IMR-90 (cell line): ENCODE measurements at places on chromosomes 3 and 15. TPM values are rescaled to one million over a fixed set of nuclear protein-coding genes. Genes with fewer than 3 reads are reported as not detected.

DNA sequence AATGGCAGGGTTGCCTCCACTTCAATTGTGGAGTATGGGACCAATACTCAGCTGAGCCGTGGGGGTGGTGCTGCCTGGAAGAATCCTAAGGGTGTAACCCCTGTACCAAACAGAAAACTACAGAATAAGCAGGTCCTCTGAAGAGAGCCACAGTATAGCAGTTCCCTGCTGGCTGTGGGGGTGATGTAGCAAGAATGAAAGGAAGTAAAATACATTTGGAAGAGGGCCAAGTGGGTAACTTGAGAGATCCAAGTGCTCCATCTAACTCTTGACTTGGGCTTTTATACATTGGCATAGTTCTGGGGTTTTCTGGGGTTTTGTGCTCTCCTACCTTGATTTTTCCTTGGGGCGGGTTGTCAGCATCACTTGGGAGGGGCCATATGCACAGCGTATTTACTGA lies 341.4 kb downstream of the OTOL1 start:
- no peak for DNase-seq

DNA sequence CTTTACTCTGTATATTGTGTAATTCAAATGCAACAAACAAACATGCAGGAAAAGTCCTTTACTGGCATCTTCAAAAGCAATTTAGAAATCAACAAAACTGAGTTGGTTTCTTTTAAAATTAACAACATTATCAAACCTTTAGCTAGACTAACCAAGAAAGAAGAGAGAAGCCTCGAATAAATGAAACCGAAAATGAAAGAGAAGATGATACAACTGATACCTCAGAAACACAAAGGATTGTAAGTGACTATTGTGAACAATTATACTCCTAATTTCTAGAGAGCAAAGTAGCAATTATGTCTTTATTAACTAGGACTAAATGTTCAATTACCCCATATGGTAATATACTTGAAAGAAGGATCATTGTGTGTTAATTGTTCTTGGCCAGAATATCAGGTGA lies 49.2 kb upstream of the P3H2 start:
- no peak for DNase-seq

DNA sequence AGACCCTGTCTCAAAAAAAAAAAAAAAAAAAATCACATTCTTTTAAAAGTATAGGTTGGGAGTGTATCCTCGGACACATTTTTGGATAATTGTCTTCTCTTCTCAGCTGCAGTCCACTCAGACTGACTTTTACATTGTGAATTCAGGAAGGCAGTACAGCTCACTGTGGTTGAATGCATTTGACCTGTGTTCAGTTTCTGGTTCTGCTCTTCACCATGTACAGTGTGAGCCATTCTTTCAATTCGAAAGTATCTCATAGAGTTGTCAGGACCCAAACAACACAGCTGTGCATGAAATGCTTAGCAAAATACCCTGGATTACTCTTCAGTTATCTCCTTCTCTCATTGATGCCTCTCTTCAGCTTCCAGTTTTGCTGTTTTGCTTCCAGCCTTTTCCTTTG lies 5.0 kb downstream of the CMTM8 start:
- no peak for DNase-seq

GRCh38 chr3:77329116-77329515 lies 289.2 kb downstream of the ROBO2 start:
- DNase-seq = no peak

GRCh38 chr3:64266983-64267382 lies 41.7 kb upstream of the PRICKLE2 start:
- no peak for DNase-seq

DNA sequence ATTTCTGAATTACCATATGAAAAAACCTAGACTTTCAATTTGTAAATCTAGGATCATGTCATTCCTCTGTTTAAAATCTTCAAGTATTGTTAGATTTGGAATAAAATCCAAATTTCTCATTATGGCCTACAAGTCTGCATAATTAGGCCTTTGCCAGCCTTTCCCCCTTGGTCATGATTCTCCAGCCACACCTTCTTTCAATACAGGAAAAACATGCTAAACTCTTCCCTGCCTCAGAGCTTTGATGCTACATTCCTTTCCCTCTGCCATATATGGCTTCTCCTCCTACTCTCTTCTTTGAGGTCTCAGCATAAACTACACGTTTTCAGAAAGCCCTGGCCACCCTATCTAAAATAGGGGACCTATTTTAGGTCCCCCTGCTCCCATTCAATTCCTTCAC lies 48.5 kb downstream of the TM6SF1 start:
- no peak for DNase-seq

DNA sequence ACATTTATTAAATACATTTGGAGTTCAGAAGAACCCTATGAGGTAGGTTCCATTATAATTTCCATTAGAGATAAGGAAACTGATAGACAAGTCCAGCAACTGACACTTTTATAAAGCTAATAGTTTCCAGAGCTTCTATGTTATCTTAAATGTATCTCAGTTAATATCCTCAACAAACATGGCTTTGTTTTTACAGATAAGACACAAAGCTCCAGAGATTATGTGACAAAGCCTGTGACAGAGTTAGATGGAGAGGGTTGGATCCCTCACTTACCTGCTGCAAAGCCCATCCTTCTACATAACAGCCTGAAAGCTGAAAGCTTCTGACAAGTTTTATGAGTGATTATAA lies 473 bp upstream of the COMMD2 start:
- no peak for DNase-seq

DNA sequence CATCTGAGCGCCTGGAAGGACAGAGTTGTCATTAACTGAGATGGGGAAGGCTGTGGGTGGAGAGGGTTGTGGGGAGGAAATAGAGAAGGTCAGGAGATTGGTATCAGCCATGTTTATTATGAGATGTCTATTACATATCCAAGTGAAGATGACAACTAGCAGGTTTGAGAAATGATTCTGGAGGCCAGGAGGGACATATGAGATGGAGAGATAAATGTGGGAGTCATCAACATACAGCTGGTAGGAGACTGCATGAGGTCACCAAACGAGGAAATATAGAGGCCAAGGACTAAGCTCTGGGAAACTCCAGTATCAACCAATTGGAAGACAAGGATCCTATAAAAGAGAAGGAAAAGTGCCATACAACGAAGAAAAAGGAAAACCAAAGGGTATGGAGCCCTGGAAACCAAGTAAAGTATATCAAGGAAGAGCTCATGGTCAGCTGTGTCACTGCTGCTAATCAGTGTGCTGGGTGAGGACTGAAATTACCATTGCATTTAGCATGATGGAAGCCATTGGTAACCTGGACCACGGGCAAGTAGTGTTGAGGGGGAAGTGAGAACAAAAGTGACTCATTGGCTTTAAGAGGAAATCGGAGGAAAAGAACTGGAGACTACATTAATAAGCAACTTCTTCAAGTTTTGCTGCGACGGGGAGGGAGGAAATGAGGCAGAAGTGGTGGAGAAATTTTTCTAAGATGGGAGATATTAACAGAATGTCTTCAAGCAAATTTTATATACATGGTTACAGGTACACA lies 14.0 kb upstream of the UACA start:
- no peak for DNase-seq

GRCh38 chr3:52331091-52331490 lies 15.0 kb downstream of the DNAH1 start:
- no peak for DNase-seq

DNA sequence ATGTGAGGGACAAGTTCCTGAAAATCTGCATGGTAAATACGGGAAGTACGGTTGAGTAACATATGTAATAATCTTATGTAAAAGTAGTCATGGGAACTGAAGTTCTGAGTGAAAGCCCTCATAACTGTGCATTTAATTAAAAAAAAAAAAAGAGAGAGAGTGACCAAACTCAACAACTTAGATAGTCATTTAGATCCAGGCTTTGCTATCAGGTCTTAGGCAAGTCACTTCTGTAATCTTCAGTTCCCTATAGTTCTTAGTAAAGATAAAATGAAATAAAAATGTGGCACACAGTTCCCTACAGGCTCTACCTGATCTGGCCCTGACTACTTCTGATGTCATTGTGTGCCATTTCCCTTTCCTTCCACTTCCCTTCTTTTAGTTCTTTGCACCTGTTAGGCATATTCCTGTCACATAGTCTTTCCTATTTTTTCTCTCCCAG lies 15.0 kb downstream of the RNF111 start:
- DNase-seq = no peak

DNA sequence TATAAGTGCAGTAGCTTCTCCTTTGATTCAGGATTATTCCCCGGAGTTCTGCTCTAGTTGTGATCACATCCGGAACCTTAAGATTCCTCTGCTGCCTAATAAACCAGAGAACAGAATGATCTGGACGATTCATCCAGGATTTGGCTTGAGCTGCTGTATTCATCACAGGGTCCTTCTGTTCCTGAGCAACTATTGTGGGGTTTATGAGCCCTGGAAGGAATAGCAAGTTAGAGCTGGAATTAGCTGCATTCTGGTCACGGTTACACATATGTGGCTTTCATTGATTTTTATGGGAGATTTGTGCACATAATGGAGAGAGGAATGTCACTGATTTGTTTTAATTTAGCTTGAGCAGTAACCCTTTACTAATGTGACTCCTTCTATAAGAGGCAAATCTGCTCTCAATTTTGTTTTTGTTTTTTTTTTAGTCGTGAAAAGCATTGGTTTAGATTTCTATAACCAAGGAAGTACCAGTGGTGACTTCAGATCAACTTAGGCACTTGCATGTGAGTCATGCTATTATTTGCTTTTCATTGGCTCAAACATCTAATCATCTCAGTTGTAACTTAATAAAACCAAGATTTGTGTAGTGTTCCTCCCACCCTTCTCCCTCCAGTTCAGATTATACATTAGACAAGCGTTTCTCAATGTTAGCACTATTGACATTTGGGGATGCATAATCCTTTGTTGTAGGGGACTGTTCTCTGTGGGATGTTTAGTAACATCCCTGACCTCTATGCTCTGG lies 148.5 kb downstream of the OTOL1 start:
- DNase-seq = no peak

DNA sequence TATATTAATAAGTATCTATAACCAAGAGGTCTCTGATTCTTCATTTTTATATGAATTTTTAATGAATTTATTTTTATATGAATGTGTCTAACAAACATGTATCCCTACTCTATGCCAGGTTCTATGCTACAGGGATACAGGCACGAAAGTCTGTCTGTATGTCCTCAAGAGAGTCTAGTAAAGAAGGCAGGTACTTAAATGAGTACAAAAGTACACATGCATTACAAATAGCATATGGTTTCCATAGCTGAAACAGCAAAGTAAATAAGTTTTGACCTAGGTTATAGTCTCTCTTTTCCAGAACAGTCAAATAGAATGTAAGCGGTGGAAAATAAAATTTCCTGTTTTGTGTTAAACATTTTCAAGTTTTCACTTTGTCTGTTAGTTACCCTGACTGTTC lies 13.3 kb upstream of the ABHD10 start:
- DNase-seq = no peak

DNA sequence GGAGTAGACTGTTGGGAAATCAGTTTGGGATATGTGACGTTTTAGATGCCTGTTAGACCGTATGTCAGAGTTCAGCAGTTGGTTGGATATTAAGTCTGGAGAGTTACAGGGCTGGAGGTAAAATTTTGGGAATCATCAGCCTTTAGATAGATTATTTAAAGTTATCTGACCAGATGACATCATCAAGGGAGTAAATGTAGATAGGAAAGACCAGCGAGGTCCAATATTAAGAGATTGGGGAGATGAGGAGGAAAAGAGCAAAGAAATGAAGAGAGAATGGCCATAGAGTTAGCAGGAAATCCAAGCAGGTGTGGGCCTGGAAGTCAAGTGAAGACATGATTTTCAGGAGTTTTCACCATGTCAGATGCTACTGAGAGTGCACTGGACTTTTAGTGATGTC lies 3.1 kb downstream of the NDUFB4 start:
- DNase-seq = no peak

- DNase-seq = no peak
Measured at GRCh38 chr3:68234076-68234780, 579.8 kb upstream of the SUCLG2 start.

DNA sequence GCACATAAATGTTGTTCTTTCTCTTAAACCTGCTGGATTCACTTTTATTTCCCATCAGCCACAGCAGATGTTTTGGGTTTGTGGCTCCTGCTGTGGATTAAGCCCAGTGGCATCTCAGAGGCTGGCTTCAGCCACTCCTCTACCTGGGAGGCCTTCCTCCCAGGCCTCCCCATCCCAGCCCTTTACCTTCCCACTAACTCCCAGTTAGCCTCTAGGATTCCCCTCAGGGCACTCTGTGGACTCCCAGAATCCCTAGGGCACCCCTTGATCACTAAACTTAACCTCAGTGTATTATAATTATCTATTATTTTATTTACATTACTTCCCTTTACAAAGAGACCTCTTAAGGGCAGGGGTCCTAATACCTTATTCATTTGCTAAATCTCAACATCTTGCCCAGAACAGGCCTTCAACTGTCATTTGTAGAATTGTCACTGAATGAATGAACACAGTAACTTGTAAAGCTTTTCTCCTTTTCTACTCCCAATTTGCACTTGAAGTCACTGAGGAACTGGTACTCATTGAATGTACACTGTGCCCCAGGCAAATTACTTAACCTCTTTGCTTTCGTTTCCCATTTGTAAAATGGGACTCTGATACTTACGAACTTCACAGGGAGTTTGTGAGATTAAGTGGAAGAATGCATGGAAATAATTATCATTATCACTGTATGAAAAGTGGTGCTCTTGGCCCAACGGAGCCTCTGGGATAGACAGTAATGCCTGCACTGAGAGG lies 8.3 kb downstream of the CCDC13 start:
- DNase-seq = no peak

DNA sequence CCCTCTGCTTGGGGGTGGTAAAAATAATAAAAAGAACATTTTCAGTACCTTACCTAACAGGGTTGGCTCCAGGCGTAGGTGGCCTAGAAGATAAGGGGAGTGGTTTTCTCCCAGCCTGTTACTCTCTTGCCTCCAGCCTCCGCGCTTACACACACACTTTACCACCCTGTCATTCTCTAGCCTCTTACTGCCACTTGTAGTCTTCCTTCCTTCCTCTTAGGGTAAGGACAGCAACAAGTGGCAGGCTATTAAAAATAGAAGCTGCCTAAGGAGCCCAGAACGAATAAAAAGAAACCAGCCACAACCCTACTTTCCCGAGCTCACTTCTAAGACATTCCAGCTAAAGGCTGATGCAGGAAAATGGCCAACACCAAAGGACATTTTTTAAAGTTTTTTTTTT lies 9.6 kb upstream of the LIPH start:
- DNase-seq = no peak

GRCh38 chr3:55471522-55472280 lies 15.4 kb downstream of the WNT5A start:
- no peak for DNase-seq

GRCh38 chr15:51218299-51218938 lies 120.0 kb downstream of the CYP19A1 start:
- no peak for DNase-seq

Gene MRPS25
- total RNA-seq = 9.0 and 9.7 TPM in 2 replicates

Gene SENP2
- total RNA-seq = 15.2 and 31.1 TPM in 2 replicates

Gene CCDC39
- total RNA-seq = not detected in 2 replicates

Gene AGBL1
- total RNA-seq = not detected in 2 replicates

Gene CYFIP1
- 144 and 163 TPM in 2 replicates for total RNA-seq

Gene EBLN2
- 6.4 and 7.7 TPM in 2 replicates for total RNA-seq
